Activated T-helper 1 cell treated with anti-CD3 and anti-CD28 coated beads, Interleukin-12 subunit alpha, Interleukin-12 subunit beta, Interleukin-2, Interleukin-4 antibody, amounts not matched to agents 30 ng/mL and 10 ng/mL and 1 ng/mL, durations not matched to agents 14 hours and 24 hours and 36 hours (primary cell): ENCODE measurements at places on chromosomes 2 and 18. TPM values are rescaled to one million over a fixed set of nuclear protein-coding genes. Genes with fewer than 3 reads are reported as not detected.

Gene DLX2
- total RNA-seq: 0.20 TPM in 1 of 2 replicates, not detected in the other

GRCh38 chr2:124147552-124147951 is 122.5 kb downstream of the CNTNAP5 start:
- no peak overlapping the region for H3K27ac ChIP-seq
- no peak for DNase-seq

Gene CDH7
- not detected in 2 replicates for total RNA-seq

GRCh38 chr2:232008907-232009638 is 47.6 kb downstream of the DIS3L2 start:
- DNase-seq: no peak
- no peak overlapping the region for H3K27ac ChIP-seq
- H3K27me3 ChIP-seq: peaks cover 3% of the 10 kb centered on the region
- peaks cover 3% of the 10 kb centered on the region for H3K36me3 ChIP-seq
- H3K4me1 ChIP-seq: no peaks in the 10 kb centered on the region
- no peak overlapping the region for H3K4me3 ChIP-seq

DNA sequence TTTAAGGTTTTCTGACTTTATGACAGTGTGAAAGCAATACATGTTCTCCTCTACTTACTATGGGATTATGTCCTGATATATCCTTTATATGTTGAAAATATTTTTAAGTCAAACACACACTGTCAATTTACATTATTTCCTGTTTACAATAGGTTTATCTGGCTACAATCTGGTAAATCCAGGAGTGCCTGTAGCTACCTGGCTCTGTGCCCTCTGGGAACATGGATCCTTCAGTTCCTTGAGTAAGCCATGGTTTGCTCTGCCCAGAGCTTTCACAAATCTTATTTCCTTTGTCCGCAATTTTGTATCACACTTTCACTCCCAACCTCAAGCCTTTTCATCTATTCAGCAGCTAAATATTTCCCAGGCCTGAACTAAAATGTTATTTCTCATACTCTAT is 1582.2 kb upstream of the NXPH2 start:
- H3K27ac ChIP-seq: no peak overlapping the region
- H3K36me3 ChIP-seq: no peaks in the 10 kb centered on the region
- H3K27me3 ChIP-seq: no peaks in the 10 kb centered on the region
- H3K4me1 ChIP-seq: no peaks in the 10 kb centered on the region

DNA sequence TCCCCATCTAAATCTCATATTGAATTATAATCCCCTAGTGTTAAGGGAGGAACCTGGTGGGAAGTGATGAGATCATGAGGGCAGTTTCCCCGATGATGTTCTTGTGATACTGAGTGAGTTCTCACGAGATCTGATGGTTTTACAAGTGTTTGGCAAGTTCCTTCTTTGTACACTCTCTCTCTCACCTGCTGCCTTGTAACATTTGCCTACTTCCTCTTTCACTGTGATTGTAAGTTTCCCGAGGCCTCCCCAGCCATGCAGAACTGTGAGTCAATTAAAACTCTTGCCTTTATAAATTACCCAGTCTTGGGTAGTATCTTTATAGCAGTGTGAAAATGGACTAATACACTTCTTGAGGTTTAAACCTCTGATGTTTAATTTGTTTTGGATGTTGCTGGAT is 177.5 kb downstream of the CD8B2 start:
- peaks cover 4% of the 10 kb centered on the region for H3K27me3 ChIP-seq
- H3K36me3 ChIP-seq: no peaks in the 10 kb centered on the region
- H3K4me1 ChIP-seq: no peaks in the 10 kb centered on the region
- no peak overlapping the region for H3K27ac ChIP-seq
- H3K4me3 ChIP-seq: no peak overlapping the region
